ENCODE measurements at places on chromosomes 7 and 10. TPM values are rescaled to one million over a fixed set of nuclear protein-coding genes. Genes with fewer than 3 reads are reported as not detected.

Gene CYP17A1
- total RNA-seq, result not detected

DNA sequence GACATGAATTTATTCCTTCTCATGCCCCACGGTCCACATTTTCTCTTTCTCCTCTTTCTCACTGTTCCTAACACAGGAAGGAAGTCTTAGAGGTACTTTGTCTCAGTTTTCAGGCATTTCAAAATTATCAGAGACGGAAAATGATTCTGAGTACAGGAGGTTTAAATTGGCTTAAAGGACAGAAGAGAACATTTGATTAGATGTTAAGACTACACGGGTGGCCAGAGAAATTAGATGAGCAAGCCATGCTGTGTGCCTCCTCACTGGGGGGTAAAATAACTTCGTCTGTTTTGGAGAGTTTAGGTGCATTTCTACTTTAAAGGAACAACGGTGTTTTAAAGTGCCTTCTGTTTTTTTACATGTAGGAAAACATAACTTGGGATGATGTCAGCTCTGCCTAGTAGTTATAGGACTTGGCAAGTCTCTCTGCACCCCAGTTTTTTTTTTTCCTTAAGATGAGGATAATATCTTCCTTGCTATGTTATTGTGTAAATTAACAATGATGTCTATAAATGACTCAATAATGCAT is 66.9 kb downstream of the MCMBP start:
- DNase-seq, result no peak

DNA sequence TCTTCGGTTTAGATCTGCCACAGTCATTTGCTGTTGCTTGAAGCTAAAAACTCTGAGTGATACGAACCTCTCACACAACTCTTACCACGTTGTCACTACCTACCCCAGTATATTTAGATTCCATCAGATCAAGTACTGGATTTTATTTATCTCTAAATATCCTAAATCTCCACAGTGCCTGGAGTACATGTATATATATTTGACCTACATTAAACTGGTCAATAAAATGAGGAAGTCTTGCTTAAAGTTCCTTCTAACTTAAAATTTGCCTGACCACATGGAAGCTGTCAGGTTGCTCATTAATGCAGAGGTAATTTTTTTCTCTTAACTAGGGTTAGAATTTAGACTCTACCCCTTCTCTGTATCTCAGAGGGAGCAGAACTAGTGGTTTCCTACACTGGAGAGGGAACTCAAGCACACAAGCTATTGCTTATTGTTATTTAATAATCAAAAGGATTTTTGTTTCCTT is 3.1 kb upstream of the MACC1 start:
- DNase-seq, result no peak

DNA sequence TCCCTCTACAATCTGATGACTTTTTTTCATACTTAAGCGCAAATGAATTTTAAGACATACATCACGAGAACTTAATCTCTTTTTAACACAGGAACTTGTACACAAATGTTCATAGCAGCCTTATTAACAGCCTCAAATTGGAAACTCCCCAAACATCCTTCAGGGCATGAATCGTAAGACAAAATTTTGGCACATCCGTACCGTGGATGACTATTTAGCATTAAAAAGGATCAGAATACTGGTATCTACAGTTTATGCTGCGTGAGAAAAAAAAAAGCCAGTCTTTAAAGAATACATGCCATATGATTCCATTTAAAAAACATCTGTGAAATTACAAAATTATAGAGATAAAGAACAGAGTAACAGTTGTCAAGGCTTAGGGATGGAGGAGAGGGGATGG is 46.8 kb downstream of the PDE1C start:
- no peak for DNase-seq

DNA sequence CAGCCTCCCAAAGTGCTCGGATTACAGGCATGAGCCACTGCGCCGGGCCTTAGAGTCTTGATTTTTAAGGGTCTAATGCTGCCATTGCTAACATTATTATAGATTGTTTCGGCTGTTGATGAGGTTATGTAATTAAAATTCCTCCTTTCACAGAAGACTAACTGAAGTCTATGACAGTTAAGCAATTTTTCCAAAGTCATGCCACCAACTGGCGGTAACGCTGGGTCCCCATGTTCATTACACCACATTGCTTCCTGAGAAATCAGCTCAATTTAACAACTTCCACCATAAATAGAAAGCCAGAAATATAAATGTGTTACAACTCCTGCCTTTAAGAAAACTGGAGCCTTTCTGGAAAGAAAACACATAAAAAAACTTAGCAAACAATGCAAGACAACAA is 3.5 kb downstream of the ERLIN1 start:
- no peak for DNase-seq

Gene ANKRD30A
- total RNA-seq, result 0.24 TPM

Data from suprapubic skin (tissue), 4 donors.